ENCODE measurements at places on chromosomes 4 and X.

- no peak for DNase-seq
These were observed 17.0 kb upstream of the CCKAR start for GRCh38 chr4:26507286-26507685.

DNA sequence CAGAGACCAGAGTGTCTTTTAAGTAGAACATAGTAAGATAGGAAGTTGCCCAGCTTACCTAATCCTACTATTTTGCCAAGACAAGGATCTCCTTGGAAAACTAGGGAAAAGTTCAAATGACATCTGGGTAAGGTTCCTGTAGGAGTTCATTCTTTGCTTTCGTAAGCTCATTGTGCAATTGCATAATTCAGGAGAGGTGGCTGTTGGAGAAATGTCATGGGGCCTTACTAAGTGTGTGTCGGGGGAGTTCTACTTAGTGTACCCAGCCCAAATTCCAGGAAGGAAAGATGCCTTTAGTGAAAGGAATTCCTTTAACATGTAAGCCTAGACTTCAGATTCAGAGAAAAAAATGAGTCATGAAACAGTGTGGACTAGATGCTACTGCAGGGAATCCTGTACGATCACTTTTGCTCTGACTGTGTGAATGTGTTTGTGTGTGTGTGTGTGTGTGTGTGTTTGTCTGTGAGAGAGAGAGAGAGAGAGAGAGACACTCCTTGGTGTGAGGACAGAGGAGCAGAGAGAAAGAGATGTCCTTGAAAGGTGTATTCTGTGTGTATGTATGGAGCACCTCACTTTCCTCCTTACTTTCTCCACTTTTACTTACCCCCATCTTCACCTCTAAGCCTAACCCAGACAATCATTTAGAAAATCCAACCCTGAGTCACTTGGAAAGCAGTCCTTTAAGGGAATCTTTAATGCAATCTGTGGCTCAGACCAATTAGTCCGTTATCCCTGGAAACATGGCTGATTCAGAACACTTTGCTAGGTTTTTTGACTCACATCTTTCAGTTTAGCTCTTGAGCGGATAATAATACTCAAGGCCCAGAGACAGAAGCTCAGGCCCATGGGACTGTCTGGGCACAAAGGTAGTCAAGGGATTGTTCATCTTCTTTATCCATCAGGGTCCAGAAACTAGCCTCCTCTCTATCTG, 114.5 kb upstream of the ACSL4 start:
- no peak for DNase-seq

GRCh38 chrX:1462596-1463251, 10.0 kb upstream of the ASMTL start:
- DNase-seq = no peak

- no peak for DNase-seq
These were observed 2.3 kb downstream of the TRIM2 start for GRCh38 chr4:153206534-153206933.

DNA sequence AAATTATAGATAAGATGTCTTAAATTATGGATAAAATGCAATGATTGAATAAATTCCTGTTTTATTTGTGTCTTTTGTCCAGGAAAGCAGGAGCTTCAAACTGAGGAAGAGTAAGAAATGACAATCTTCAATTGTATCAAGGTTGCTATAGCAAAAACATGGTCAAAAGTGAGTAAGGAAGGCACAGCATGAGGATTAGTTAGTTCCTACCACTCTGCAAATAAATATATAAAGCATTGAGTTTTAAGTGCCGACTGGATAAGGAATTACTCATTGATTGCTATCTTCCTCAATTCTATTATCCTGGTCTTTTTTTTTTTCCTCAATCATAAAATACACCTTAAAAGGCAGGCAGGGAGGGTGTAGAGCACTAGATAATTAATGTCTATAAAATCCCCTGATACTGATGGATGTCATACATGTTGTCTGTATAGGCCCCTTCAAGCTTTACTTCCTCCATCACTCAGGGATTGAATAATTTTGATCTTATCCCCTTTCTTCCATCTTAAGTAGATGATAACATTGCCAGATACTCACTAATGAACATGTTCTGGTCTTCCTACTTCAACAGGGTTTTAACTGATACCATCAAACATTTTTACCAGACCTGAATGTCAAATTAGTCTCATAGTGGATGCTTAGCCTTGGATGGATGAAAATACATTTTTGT, 86.6 kb downstream of the MID1 start:
- DNase-seq = no peak

- DNase-seq = no peak
These were observed at the start of gene ODAPH for GRCh38 chr4:75555294-75556164. ODAPH (plus strand) TSS chr4:75556066; CDS start chr4:75556083, 17 bp downstream.

DNA sequence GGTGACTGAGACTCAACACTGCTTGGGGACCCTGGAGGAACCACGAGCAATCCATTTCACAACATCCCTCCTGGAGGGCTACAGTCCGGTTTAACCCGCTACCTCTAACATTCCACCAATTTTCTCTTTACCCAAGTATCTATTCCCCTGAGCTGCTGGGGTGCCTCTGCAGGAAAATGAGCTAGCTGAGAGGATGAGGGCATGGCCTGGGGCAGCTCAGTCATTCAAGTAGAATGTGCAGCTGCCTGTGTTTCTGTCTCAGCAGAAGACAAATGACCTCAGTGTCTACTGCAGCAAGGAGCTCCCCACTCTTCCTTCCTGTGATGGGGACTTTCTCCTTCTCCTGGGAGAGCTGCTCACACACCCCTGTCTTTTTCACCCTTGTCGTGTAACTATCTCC, 120.8 kb downstream of the ZNF518B start:
- no peak for DNase-seq

DNA sequence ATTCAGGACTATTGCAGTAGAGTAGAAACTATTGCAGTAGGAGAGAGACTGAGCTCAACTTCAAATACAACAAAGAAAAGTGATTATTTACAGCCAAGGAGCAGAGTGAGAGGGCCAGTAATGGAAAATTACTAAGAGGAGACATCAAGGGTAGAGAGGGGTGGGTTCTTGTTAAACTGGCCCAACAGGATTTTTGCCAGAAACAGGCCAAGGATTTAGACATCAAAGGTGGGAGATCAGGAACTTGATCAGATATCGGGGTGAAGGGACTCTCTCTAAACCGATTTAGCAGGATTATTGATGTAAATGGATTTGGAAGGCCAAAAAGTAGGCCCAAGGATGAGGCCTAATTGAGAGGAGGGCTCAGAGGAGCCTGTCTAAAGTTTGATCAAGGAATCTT, 64.8 kb downstream of the IRS4 start:
- no peak for DNase-seq

DNA sequence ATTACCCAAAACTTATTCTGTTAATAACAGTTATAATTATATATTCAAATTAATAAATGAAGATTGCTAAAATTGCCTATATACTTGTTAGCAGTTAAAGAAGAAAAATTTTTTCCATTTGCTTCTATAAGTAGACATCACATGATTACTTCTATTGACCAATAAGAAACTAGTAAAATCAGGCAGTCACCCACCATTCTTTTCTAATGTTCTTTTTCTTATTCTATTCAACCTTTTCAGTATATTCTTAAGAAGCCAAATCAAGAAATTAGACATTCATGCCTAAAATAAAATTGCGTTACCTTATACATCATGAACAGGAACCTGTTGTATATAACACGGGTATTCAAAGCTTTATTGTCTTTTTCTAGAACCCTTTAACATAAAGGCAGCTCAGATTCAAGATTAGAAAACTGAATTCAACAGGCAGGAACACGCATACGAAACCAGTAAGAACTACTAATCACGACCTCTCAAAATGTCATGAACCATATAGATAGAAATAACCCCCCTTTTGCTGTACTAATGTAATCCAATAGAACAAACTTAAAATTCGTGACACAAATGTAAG, 568.1 kb upstream of the DIPK2B start:
- no peak for DNase-seq

DNA sequence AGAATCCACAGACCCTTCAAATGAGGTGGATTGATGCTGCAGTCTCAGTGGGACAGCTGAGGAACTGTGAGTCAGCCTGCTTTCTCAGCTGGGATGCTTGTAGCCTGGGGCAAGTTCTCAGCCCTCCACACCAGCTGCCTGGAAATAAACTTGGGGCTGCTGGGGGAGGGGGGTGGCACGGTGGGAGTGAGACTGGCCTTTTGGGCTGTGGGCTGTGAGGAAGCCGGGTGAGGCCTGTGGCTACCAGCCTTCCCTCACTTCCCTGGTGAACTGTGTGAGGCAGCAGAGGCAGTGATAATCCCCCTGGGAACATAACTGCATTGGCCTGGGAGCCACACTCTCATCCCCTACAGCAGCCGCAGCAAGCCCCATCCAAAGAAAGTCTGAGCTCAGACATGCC, 114.5 kb upstream of the GUCY1A1 start:
- no peak for DNase-seq

DNA sequence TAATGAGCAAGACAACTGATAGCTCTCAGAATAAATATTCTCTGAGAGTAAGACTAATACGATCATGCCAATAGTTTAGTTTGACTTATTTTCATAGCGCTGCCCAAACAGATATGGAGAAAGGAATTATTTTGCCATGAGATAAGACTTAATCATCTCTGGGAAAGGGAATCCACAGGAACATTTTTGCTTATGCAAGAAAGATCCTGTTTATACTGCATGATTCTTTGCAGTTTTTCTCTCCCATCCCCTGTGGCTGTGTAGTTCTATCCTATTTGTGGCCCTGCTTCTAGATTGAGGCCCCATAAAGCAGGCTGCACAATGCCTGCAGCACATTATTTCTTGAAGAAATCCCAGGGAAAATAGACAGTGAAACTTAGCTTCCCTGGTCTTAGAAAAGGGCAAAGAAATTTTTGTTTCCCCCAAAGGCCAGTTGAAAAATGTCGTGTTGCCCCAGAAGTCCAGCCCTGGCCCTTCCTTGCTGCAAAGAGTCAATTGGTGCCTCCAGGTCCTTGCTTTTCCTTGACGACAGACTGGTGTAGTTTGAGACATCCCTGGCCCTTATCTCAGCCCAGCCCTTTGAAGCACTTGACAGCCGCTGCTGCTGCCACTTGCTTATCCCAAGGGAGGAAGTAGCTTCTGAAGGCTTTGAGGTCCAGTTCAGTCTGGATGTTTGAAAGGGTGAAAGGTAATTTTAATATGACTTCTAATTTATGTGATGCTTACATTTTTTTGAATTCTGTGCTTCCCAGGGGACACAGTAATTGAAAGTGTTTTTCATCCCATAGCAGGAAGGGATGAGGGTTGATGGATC, 45.0 kb upstream of the SH3RF1 start:
- DNase-seq = peak; percentile 7

GRCh38 chr4:184157322-184157721, 60.4 kb downstream of the ENPP6 start:
- no peak for DNase-seq

- DNase-seq = no peak
These were observed 71.6 kb downstream of the GSTCD start for GRCh38 chr4:105780176-105780575.

DNA sequence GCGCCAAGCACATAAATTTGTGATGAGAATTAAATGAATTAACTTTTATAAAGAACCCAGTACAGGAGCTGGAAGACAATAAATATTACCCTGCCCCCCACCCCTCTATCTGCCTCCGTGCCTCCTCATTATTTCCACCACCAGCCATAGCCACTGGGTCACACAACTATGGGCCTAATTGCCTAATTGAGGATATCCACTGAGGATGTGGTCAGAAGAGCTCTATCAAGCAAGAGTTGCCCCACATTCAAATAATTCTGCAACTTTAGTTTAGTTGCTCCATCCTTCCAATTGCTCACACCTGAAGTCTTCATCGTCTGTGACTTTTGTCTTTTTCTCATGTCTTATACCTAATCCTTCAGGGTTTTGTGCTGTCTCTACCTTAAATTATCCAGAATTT, 9.5 kb upstream of the CXCL8 start:
- DNase-seq = no peak

GRCh38 chr4:156686120-156686519, 285.5 kb downstream of the PDGFC start:
- DNase-seq = no peak

DNA sequence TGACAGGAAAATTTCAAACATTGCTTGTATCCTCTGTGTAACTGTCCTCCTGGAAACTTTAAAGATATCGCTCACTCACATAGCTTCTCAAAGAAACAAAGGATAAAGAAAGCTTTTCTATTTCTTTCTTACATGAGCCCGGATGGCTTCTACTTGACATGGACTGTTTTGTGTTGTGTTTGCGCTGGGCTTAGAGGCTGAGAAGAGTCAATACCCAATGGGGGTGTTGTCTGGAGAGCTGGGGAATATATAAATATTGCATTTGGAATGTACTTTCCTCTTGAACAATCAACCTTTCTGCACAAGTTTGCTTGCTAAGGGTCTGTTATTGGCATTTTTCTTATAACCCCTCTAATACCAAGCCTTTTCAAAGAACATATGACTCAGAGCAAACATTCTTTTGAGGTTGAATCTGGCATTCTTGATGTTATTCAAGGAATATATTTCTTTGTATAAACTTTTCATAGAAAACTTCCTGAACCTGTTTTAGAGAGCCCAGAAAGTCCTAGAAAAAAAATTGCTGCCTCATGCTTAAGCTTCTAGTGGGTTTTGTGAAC, 331.9 kb downstream of the PACRGL start:
- no peak for DNase-seq

DNA sequence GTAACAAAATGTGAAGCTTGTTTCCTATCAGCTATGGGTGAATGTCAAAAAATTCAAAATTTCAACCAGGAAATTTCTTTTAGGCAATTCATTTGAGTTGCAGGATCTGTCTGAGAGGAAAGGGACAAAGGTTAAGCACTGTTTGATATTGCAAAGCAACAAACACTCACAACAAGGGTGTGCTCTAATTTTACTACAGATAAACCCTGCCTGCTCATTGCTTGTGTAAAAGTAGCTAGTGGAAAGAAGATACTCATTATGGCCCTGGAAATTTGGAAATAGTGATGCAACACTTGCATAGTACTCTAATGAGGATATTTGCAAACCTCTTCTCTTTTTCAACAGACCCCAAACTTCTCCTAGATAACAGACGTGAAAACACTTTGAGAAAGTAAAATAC, 27.1 kb downstream of the FAM47E start:
- DNase-seq = no peak

DNA sequence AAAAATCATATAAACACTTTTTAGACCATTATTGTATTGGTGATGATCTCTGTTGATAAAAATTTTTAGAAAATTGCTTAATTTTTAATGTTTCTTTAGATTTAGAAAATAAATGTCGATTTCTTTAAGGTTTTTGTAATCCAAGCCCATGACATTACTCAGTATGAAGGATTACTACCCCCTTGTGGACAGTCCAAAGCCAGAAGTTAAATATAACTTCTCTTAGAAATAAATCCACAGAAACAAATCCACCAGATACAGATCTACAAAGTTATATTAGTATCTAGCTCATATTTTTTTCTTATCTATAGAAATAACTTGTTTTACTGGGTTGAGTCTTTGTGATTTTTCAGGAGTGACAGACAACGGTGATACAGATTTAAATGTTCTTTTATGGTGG, 18.9 kb downstream of the TIFA start:
- DNase-seq = no peak

- no peak for DNase-seq
These were observed 79.8 kb downstream of the RLIM start for GRCh38 chrX:74534569-74535038.

DNA sequence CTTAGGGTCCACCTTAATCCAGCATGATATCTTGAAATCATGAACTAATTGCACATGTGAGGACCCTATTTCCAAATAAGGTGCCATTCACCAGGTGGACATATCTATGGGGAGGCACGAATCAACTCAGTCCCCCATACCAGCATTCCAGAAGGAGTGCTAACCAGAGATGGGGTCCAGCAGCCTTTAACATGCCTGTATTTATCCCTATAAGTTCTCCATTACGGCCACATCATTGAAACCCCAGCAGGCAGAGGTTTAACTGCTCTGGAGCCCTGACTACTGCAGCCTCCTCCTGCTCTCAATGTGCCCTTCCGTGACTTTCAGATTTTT, 3.2 kb upstream of the ASMTL start:
- DNase-seq = no peak

All from NCI-H345 (cell line).